Activated effector memory CD4-positive, alpha-beta T cell treated with Interleukin-2 at 50 U/mL for 16 hours (primary cell): ENCODE measurements at places on chromosomes 11 and 22.

DNA sequence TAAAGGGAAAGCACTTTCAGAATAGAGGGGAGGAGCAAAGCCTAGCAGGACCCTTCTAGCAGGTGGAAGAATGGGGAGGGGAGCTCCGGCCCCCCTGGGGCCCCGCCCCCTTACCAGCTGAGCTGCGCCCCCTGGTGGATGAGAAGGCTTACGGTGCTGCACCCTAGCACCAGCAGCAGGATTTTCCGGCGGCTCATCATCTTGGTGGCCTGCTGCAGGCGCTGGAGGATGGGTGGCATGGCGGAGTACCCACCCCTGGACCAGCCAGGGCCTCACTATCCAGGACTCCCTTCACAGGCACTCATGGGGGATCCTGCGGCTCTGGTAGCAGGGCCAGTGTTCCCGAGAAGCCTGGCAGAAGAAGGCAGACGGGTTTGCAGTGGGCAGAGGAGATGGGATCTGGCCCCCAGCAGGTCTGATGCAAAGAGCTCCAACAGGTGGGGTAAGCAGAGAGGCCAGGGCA is 3.8 kb downstream of the GAL3ST3 start:
- peak; percentile 72 for DNase-seq

DNA sequence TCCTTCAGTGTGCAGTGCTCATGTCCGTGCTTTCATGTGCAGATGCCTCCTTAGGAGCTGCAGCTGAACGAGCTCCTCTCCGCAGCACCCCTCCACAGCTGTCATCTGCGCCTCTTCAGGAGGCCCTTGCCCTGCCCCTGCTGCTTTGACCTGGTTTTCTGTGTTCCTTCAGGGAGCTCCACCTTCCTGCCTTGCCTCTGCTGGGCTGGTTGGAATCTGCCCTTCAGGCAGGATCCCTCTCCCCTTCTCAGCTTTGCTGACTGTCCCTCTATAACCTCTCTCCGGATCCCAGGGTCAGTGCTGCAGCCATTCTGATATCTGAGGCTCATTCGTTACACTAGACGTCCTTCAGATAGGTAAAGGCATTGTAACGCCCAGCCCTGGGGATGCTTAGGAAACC is 67.9 kb downstream of the SCN3B start:
- no peak for DNase-seq

DNA sequence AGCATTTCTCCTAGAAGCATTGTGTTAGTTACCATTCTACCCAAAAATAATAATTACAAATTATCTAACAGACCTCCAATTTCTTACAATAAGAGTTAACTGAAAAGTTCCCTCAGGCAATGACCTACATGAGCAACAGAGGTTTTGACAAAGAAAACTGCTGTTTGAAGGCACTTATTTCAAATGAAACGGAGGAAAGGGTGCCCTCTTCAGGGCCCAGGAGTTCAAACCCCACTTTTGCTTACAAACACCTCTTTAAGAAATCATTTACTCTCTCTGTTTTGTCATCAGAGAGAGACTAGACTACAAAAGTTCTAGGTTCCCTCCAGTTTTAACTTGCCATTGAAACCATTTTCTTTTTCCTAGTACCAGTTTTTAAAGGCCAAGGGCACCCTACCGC is 56.7 kb downstream of the AMBRA1 start:
- DNase-seq, result no peak

DNA sequence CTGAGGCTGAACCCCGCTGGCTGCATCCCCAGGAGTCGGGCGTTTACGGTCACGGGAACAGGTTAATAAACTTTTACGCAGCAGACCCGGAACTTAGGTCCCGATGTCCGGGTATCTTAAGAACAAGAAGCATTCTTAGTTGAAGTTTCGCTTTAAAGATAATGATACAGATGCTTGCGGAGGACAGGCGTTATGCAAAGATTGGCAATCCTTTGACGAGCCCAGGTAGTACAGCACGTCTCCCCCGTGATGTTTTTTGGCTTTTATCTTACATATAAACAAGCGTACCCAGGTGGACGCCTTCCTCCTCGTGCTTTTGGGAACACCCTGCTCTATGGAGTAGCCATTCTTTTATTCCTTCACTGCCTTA is 871 bp upstream of the TOLLIP start:
- no peak for DNase-seq

GRCh38 chr22:27783436-27784119 is 18.0 kb downstream of the MN1 start:
- no peak for DNase-seq

DNA sequence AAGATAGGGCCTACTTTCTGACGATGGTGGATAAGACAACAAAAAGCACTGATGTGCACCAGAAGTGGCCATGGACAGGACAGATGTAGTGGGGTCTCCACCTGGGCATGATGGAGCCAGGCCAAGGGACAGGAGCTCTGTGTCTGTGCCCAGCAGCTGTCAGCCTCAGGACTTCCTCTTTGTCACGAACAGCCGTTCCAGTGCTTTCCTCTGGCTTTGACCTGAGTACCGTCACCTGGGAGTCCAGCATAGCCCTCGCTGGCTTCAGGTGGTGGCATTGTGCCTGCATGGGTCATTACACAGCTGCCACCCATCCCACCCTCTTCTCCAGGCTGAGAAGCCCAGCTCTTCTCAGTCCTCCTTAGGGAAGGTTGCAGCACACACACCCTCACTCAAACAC is 137.8 kb downstream of the GRIK4 start:
- DNase-seq, result no peak

DNA sequence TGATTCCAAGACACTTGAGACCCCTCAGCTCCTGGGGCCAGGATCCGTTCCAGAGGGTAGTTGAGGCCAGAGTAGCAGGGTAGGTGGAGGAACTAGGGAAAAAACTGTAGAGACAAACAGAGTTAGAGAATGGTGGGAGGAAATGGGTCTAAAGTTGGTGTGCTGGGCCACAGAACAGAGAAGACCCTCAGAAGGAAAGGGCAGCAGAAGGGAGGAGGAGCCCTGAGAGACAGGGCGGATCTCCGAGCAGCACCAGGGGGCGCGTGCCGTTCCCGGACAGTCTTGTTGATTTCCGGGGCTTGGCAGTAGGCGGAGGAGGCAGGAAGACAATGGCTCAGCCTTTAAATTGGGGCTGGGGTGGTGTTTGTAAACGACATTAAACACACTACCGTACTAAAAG is 2.4 kb upstream of the CECR2 start:
- no peak for DNase-seq

DNA sequence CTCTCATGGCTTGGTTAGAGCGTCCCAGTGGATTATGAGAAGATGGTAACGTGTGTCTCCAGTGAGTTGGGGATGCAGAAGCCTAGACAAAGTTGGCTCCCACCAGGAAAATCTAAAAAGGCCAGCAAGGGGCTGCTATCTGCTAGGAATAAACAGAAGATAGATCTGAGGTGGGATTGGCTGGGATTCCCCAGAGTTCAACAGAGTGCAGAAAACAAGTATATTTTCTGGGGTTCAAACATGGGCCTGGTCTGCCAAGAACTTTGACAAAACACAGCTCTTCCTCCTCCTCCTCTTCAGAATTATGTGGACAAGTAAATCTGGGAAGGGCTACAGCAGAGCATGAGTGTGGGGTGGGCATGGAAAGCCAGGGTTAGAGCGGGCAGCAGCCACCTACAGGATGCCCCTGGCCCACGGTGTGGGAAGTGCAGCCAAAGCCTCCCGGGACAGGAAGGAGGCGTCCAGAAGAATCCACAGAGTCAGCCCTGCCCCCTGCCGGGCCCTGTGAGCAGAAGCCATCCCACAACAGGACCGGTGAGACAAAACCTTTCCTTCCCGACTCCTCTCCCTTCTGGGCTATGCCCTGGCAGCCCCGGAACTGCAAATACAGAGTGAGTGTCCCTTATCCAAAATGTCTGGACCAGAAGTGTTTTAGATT is 67.1 kb downstream of the CD82 start:
- DNase-seq, result no peak

DNA sequence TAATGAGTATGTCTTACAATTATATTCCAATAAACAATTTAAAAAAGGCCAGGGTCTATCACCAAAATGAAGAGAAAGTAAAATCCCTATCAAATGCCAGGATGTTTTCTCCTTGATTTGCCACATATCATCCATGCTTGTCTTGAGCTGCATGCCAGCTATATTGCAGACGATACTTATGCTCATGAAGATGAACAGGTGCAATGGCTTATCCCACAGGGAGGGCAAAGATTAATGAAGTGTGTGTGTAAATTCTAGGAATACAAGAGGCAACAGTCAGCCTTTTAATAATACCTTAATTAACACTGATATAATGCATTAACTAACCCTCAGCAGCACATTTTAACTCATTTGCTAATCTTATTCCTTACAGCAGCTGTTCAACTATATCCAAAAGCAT is 850.5 kb downstream of the KCNA4 start:
- DNase-seq, result no peak

DNA sequence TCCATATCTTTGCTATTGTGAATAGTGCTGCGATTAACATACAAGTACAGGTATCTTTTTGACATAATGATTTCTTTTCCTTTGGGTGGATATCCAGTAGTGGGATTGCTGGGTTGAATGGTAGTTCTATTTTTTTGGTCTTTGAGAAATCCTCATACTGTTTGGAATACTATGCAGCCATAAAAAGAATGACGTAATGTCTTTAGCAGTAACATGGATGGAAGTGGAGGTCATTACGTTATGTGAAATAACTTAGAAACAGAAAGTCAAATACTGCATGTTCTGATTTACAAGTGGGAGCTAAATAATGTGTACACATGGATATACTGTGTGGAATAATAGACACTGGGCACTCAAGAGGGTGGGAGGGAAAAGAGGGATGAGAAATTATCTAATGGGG is 4.0 kb upstream of the MMP10 start:
- no peak for DNase-seq

DNA sequence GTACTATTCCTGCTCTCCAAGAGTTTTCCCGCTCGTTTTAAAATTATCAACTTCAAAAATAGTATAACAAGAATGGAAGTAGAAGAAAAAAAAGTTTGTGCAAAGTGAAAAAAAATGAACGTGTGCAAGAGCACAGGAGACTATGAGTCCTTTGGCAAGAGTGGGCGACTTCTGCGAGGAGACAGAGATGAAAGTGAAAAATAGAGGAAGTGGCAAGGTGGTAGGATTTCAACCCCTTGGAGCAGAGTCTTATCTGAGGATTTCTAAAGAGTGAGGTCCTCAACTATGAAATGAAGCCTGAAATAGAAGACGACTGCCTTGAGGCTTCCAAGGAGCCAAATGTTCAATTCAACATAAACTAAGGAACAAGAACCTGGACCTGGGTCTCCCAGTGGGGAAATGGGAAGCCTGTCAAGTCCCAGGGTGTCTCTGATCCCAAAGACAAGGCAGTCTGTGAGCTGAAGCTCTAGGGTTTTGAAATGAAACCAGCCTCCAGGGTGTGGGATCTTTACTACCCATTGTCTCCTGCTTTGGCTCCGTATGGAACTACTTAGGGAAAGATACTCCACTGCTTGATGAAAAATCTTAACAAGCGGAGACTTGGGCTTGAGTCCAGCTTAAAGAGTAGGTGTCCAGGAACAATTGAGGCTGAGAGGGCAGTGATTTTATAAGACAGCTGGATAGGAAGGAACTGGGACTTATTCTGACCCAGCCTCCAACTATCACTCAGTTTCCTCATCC is 4.8 kb downstream of the P4HA3 start:
- no peak for DNase-seq

DNA sequence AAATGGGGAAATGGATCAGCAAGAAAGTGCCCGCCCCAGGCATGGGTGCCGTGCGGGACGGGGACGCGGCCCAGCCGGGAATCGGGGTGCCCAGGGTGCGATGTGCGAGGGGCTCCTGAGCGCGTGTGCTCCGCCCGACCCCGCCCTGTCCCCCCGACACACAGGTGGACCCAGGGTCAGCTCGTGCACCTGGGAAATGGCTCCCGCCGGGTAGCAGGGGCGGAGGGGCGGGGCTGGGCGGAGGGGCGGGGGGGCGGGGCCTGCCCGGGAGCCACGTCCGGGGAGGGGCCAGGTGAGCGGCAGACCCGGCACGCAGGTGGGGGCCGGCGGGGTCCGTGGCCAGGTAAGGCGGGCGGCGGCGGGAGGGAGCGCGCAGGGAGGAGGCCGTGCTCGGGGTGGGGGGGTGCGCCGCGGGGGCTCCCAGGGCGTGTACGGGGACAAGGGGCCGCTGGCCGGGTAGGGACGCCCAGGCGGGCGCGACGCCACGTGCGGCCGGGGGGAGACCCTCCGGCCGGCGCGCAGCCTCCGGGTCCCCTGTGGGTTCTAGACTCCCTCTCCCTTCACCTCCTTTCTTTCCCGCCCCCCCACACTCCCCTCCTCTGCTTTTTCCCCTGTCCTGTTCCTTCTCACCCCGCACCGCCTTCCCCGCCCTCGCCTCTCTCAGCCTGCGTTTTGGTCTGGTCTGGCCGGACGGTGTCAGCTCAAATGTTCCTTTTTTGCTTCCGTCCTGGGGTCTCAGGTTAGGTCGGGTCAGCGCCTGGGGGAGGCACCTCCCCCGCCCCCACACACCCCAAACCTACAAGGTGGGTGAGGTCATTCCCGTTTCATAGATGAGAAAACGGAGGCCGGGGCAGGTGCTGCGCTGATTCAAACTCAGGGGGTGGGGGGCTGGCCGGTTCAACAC is at the start of gene ARHGAP8:
Gene ARHGAP8 (plus strand): TSS at position 291 of the 904 bp plus-strand sequence. CDS start 33,953 bp downstream, outside the sequence.
- DNase-seq, result no peak

DNA sequence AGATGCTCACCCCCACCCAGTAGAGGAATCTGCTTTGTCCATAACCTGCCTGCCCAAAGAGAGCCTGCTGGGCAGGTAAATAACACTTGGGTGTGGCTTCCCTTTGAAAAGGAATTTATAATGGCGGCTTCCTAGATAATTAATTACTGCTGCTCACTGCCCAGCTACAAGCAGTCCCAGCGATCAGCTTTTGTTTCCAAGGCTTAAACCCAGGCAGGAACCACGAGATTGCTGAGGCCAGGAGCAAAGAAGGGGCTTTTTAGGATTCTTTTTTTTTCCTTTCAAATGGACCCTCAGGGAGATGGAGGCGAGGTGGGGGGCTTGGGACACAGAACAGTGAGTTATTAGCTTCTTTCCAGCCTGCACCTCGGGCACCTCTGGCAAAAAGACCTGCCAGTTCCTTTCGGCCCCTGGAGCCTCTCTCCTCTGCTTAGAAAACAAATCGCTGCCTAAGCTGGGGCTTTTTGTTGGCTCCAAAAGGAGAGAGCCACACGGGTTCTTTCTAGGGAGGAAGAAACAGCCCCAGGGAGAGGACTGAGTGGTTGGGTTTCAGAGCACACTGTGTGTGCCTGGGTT is 107.2 kb downstream of the TSPAN18 start:
- DNase-seq, result no peak

GRCh38 chr11:17739945-17740338 is 5.4 kb downstream of the KCNC1 start:
- no peak for DNase-seq

DNA sequence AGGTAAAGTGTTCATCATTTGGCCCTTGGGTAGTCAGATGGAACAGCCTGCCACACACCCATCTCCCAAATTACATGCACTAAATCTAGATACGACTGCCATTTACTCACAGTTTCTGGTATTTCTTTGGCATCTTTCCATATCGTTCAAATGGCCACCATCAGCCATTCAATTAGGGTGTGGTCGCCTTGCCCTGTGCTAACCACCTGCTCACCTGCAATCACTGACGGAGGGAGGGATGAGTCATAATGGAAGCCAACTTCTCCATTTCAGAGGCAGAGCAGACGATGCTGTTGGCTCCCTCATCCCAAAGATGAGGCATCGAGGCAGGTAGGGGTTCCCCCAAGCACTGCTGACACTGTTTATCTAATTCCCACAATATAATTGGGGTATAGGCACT is 14.6 kb downstream of the MS4A6A start:
- DNase-seq, result no peak

GRCh38 chr11:65539744-65540289 is 14.9 kb downstream of the SCYL1 start:
- DNase-seq, result no peak
